ENCODE measurements at places on chromosomes 6 and 20.

DNA sequence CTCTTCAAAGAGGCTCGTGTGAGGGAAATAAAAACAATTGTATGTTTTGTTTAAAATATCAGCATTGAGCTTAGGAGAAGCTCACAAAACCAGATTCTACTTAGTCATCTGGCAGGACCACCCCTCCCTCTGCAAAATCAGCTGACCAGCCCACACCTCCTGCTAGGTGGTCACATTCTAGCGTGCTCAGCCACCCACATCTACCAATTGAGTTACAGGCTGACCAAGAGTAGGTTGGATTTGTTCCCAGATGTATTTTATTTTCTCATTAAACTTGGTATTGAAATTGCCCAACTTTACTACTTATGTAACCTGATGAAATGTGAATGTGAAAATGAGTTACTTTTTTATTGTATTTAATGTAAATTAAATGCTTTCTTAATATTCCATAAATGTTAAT is 56.2 kb downstream of the SLC22A2 start:
- DNase-seq: no peak

- no peak for DNase-seq
Observed at GRCh38 chr20:63186528-63187316, 29.2 kb downstream of the YTHDF1 start.

GRCh38 chr20:334578-334977 is 9.2 kb downstream of the SOX12 start:
- no peak for DNase-seq

DNA sequence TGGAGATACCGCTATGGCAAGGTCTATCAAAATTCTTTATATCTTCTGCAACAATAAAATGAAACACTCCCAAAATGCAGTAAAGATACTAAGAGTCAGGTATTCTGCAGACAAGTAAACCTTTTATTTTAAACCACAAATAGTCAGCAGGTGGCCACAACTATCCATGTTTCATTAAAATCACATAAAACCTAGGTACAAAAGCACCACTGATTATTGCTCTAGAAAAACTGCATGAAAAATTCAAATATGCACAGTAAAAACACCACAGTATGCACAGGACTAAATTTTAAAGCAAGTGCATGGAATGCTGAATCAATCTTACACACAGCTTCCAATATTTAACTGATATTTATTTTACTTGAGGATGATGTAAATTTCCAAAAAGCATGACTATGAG is 33.3 kb downstream of the HMGN3 start:
- no peak for DNase-seq

DNA sequence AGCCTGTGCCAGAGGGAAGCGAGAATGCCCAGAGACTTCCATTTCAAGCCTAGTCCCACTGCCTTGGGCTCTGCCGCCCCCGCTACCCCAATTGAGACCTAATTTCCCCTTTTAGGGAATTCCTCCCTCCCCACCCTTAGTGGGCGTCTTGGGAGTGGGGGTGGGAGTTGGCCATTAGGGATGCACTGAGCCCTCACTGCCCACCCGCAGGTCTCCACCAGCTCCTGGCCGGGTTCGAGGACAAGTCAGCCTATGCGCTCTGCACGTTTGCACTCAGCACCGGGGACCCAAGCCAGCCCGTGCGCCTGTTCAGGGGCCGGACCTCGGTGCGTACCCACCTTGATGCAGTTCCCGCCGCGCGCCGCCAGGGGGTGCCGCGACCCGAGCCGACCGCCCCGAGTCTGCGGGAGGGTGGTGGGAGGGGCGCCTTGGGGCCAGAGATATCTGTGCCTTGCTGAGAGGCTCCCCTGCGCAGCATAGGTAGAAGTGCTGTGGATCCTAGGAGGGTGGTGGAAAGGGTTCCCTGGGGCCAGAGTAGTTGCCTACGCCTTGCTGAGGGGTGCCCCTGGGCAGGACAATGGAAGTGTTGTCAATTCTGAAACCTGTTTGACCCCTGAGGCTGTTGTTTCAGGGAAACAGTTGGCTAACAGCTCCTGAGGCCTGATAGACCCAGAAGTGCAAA is 9.2 kb downstream of the ITPA start:
- DNase-seq: peak; percentile 72

- DNase-seq: no peak
Observed at GRCh38 chr6:70846207-70846835, 110.5 kb downstream of the B3GAT2 start.

DNA sequence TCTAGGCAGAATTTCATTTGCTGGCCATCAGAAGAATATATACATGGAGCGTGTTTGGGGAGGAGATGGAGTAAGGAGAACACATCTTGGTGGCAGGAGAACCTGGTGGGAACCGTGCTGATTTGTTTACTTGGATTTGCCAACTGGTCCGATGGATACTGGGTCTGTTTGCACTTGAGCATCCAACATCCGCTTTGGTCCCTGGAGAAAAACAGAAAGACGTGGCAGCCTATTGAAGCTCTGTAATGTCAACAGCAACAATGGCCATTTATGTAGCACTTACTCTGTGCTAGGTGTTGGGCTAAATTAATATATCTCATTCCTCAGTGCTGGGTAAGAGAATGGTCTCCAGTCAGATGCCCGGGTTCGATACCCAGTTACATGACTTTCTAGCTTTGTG is 125.6 kb downstream of the BCAS1 start:
- DNase-seq: no peak

DNA sequence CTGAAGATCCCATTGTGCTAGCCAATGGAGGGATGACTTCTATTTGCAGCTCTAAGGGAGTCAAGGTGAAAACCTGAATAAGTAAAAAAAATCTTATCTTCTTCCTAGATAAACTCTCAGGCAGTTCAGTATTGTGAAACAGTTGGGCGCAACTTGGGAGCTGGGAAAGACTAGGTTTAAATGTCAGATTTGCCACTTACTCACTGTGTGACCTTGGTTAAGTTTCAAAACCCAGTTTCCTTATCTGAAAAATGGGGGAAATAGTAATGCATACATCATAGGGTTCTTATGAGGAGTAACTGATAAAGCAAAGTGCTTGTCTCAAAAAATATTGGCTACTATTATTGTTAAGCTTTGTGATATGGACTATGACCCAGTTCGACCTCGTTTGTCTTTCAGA is 88.8 kb downstream of the CD83 start:
- no peak for DNase-seq

- DNase-seq: no peak
Observed at GRCh38 chr6:105791179-105791578, 295.0 kb upstream of the PRDM1 start.

DNA sequence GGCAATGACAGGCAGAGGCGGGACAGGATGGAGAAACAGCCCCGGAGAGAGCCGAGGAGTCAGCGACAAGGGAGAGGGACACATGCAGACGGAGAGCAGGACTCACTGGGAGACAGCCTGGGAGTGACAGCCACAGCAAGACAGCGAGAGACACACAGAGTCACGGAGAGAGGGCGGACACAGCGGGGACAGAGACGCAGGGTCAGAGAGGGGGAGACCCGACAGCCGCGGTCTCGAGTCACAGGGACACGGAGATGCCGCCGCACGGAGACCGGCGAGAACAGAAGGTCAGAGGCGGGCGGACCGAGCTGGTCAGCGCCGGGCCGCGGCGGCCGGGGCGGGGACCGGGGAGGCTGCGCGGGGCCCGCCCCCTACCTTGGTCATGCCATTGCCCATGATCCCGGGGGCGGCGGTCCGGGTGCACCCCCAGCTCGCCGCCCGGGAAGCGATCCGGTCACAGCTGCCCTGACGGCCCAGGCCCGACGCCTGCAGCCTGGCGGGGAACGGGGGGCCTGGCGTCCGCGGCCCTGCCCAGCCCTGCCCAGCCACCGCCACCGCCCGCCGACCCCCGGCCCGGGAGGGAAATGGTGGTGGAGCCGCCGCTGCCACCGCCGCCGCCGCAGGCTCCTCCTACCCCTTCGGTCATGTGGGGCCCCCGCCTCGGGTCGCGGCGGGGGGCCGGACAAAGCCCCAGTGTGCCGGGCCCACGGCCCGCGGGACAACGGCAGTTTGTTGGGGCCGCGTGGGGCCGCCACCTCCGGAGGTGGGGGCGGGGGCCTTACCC is at the start of the genes DUSP15 and TTLL9:
DUSP15 (minus strand) TSS at position 586 of the 784 bp plus-strand sequence; CDS start at position 396, 190 bp downstream.
TTLL9 (plus strand) TSS at position 693 of the 784 bp plus-strand sequence. CDS start 493 bp downstream, outside the sequence.
- DNase-seq: no peak

DNA sequence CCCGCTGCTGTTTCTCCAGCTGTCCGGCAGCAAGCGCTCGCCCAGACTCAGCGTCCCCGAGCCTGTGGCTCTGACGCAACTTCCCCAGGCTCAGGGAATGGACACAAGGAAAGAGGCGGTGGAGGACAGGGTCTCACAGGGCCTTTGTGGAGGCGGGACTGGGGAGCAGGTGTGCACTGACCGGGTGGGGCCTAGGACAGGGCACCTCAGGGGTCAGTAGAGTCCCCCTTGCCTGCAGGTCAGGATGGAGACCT is 20.0 kb downstream of the LAMA5 start:
- no peak for DNase-seq

DNA sequence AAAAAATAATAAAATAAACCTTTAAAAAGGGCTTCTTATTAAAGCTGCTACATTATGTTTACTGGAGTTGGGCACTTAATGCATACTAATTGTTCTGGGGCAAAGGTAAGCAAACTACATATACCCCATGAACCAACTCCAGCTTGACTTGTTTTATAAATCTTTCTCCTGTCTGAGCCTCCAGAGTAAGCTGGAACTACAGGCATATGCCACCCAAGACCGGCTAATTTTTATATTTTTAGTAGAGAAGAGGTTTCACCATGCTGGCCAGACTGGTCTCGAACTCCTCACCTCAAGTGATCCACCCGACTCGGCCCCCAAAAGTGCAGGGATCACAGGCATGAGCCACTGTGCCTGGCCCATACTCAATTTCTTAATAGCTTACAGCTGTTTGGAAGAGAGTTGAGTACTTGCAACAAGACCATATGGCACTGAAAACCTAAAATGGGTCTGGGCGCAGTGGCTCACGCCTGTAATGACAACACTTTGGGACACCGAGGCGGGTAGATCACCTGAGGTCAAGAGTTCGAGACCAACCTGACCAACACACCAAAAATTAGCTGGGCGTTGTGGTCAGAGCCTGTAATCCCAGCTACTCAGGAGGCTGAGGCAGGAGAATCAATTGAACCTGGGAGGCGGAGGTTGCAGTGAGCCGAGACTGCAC is 19.9 kb downstream of the ROMO1 start:
- no peak for DNase-seq

Measured in CD4-positive, alpha-beta T cell treated with Interleukin-15 for 4 hours (primary cell).